DMS 273 treated with DMSO at 0.1 percent for 48 hours (cell line): ENCODE measurements at places on chromosomes 3 and 15.

DNA sequence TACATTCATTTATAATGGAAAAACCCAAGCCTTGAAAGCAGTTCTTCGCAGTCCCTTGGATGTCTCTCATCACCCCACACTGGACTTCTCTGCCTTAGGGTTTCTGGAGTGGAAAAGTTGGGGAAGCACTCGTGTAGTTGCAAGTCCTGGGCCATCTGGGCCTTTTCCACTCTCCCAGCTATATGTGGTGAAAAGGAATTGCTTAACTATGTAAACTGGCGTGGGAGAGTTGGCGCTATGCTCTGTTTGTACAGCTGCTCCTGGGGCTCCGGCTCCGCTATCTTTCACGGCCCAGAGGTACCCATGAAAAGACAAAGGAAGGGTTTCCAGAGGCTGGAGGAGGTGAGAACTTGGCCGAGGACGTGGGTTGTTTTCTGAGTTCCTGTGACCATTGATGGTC, 81.1 kb upstream of the MYZAP start:
- DNase-seq: peak; percentile 55

- no peak for DNase-seq
Observed at GRCh38 chr15:29283381-29283780, 13.8 kb upstream of the NSMCE3 start.

GRCh38 chr3:23879485-23879884, 37.3 kb downstream of the NKIRAS1 start:
- no peak for DNase-seq

DNA sequence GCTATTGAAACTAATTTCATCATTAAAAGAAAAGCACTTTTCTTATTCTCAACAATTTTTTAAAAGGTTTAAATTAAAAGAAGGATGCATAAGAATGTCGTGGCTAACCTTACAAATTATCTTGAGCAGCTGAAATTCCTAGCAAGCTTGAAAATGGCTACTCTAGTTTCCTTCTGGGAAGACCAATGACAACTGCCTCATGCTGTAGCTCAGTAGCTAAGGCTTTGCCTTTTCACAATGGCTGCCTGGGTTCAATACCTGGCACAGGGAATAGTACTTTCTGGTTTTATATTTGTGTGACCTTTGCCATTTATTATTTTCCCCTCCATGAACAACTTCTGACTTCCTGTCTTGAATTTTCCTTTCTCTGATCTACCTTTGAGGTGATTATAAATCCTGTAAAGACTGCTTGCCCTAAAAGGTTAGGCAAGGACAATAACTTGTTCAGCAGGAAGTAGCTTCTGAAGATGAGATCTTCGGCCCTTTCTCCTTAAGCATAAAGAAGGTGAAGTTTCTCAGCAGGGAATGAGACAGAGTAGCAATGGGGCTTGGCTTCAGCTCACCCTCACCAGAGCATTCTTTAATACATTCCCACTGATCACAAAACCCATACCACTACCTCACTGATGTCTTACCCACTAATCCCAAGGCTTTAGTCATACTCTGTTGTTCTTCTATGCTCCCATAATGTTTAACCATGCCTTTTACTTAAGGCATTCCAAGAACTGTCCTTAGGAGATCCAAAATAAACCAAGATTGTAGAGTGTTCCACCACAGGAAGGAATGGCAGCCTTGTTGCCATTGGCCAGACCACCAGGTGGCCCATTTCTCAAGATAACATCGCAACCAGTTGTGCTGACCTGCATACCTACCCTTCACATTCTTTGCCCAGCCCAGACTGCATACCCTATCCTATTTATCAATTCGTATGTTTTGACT, 276.8 kb downstream of the ULK4 start:
- DNase-seq: no peak

DNA sequence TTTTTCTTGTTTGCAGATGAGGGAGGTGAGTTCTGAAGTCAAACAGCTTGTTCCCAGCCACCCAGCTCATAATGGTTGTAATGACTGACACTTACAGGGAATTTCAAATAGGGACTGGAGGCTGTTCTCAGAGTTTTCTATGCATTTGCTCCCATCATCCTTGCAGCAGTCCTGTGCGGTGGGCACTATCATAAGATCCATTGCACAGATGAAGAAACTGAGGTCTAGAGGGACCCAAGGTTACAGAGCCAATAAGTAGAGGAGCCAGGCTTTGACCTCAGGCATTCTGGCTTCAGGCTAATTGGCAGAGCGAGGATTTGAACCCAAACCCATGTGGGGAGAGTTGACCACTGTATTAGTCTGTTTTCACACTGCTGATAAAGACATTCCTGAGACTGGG, 32.4 kb downstream of the FAH start:
- DNase-seq: no peak

DNA sequence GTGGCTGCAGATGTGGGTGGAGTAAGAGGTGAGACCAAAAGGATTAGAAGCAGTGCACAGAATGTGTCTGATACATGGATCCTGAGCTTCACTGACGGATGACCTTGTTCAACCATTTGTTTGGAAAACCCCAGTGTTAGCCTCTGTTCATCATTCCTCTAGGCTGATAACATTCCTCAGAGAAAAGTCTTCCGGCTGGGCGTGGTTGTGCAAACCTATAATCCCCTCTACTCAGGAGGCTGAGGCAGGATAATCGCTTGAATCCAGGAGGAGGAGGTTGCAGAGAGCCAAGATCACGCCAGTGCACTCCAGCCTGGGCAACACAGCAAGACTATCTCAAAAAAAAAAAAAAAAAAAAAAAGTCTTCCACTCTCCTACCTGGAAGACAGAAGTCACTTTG, 23.1 kb upstream of the CHD2 start:
- DNase-seq: no peak

DNA sequence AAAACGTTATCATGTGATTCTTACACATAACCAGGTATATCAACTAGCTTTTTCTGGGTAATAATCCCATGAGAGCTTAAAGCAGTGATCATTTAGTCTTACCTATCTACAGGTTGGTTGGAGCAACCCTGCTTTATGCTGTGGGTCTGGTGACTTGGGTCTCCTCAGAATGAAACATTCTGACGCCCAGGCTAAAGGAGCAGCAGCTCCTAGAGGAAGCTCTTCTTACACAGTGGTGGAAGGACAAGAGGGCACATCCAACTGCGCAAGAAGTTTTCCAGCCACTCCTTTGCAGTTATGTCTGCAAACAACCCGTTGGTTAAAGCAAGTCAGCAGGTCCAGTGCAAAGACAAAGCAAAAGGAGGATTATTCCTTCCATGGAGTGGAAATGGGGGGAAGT, 377.5 kb downstream of the EDEM1 start:
- DNase-seq: no peak

DNA sequence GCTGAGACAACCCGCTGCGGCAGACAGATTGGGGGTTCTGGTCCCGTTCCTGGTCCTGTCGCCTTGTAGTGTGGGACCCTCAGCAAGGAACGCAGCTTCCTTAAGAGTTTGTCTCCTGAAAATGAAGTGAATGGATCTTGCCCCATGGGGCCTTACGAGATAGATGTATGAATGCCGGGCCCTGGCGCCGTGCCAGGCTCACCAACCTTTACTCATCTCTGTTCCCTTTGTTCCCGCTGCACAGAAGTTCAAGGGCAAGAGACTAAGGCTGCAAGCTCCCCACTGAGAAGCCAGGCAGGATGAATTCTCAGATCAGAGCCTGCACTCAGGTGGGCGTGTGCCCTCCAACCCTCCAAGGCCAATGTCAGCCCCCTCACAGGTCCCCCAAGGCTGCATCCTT, 162.7 kb upstream of the IQSEC1 start:
- DNase-seq: no peak

DNA sequence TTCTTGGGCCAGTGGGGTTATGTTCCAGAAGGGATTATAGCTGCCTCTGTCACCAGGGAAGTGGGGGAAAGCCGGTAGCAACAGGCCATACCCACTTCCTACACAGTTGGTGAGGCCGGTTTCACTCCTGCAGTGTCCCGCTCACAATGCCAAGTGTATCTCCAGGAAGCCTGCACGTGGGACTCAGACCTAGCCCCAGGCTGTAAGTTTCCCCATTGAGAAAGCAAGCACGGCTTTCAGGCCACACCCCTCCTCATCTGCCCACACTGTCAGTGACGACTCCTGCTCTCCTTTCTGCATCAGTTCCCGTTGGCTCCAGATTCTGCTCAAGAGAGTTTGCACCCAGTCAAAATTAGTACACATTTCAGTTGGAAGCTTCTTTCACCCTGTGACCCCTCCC, 51.6 kb upstream of the CPOX start:
- DNase-seq: no peak

GRCh38 chr3:64634417-64634816, 53.4 kb downstream of the ADAMTS9 start:
- DNase-seq: no peak

DNA sequence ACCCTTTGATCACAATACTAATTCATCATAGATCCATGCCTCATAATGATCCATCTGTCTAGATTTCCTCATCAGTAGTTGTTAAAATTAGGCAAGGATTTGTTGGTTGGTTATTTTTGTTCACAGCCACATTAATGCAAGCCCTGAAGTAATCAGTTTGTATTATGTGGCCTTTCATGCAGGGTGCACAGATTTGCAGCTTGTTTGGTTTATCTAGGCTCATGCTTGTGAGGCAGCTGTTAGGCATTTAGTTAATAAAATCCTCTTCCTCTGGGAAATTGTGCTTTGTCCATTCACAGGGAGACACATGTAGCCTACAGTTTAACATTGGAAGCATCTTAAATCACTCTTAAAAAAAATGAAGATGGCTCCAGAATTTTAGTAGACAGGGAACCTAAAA, 162.8 kb upstream of the ZNF385D start:
- no peak for DNase-seq

- no peak for DNase-seq
Observed at GRCh38 chr15:38040615-38041014, 106.2 kb downstream of the TMCO5A start.

GRCh38 chr3:132606085-132606484, 9.0 kb downstream of the ACKR4 start:
- no peak for DNase-seq

DNA sequence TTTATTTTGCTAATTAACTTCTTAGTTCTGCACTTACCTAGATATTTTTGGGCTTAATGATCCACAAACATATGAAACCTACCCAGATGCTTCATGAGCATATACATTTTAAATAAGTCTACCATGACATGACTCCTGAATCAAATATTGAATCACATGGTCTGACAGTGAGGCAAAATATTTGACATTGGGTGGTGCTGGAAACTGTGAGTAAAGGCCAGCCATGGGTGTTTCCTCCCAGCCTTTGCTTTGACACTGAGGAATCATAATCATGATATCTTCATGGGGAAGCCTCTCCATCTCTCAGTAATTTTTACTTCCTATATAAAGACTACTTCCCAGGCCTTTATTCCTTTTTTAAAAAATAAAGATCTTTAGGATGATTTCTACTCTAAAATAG, 22.8 kb upstream of the SSR3 start:
- no peak for DNase-seq

- DNase-seq: no peak
Observed at GRCh38 chr15:40242213-40242599, 3.3 kb downstream of the PAK6 start.

GRCh38 chr3:162195147-162195546, 698.5 kb downstream of the OTOL1 start:
- no peak for DNase-seq

GRCh38 chr3:185943760-185944106, 5.9 kb upstream of the TRA2B start:
- no peak for DNase-seq
